ENCODE measurements at places on chromosomes 11 and 22. TPM values are rescaled to one million over a fixed set of nuclear protein-coding genes. Genes with fewer than 3 reads are reported as not detected.
A peak's percentile ranks its signal among the peaks of the same experiment; 100 is the strongest.

AQP11 gene
- total RNA-seq = 0.42 TPM

HOATZ gene
- total RNA-seq = not detected

MICAL2 gene
- total RNA-seq = 73.9 TPM

DENND5A gene
- total RNA-seq = 97.2 TPM

PHOX2A gene
- total RNA-seq = not detected

GRCh38 chr22:23067691-23068090, 2.6 kb upstream of the GNAZ start:
- no peaks in the 10 kb centered on the region for H3K36me3 ChIP-seq
- H3K4me3 ChIP-seq = no peak overlapping the region
- no peaks in the 10 kb centered on the region for H3K4me1 ChIP-seq
- H3K27me3 ChIP-seq = no peaks in the 10 kb centered on the region

- H3K27ac ChIP-seq = no peak overlapping the region
- H3K4me3 ChIP-seq = no peak overlapping the region
- peaks cover 18% of the 10 kb centered on the region for H3K4me1 ChIP-seq
- no peak for DNase-seq
- no peaks in the 10 kb centered on the region for H3K36me3 ChIP-seq
These were observed 2.3 kb upstream of the C1QTNF6 start for GRCh38 chr22:37190262-37190780.

DNA sequence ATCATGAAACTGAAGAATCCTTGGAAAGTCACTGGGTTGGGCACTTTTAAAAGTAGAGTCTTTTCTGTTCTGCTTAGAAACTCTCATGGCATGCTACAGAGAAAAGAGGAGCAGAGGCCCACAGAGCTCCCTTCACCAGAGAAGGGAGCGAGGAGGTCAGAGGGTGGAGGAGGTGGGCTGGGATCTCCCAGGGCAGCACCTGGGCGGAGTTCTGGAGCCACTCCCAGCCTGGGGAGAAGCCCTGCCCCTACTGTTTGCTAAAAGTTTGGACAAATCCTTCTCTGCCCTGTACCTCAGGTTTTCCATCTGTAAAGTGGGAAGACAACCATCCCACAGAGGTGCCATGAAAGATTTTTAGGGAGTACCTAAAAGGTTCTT, 299.1 kb downstream of the KIRREL3 start:
- no peak overlapping the region for H3K4me3 ChIP-seq
- H3K36me3 ChIP-seq = no peaks in the 10 kb centered on the region
- H3K4me1 ChIP-seq = no peaks in the 10 kb centered on the region

DNA sequence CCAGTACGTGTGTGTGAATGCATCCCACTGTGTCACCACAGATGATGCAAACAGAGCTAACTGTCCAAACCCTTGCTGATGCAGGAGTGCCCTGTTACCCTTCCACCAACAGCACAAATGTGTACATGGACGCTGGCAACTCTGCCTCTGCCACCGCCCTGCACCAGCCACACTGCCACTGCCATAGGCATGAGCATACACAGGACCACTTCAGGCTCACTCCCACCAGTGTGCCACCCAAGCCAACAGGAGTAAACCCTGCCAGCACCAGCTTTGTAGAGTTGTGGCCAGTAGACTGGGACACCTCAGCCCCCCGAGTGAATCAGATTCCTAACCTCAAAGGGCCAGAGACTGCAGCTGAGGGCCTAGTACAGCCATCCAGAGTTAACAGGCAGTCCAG, 34.0 kb downstream of the NOX4 start:
- no peaks in the 10 kb centered on the region for H3K36me3 ChIP-seq
- no peak overlapping the region for H3K4me3 ChIP-seq
- no peak for DNase-seq
- H3K27me3 ChIP-seq = no peaks in the 10 kb centered on the region
- no peak overlapping the region for H3K27ac ChIP-seq

DNA sequence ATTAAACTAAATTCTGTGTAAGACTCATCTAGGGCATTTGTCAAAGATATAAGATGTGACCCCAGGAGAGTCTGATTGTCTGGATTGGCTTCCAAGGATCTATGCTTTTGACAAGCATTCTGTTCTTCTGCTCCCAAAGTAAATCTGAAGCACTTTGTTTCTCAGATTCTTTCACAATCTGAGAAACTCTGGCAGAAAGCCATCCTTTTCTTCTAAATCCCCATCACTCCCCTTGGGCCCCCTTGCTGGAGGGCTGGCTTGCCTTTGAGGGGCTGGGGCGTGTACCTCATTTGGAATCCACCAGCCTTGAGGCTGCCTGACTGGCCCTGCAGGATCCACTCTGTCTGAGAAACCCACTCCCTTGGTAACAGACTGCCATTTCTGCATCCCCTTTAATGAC, 173.5 kb upstream of the CTSC start:
- H3K27ac ChIP-seq = no peak overlapping the region
- H3K4me1 ChIP-seq = no peaks in the 10 kb centered on the region
- H3K27me3 ChIP-seq = peaks cover 27% of the 10 kb centered on the region
- DNase-seq = no peak
- H3K4me3 ChIP-seq = no peak overlapping the region
- H3K36me3 ChIP-seq = no peaks in the 10 kb centered on the region

GRCh38 chr11:12434325-12434654, 56.9 kb downstream of the PARVA start:
- no peak overlapping the region for H3K4me3 ChIP-seq
- no peaks in the 10 kb centered on the region for H3K36me3 ChIP-seq
- H3K4me1 ChIP-seq = peaks cover 60% of the 10 kb centered on the region
- peak overlapping the region; percentile 79 for H3K27ac ChIP-seq
- no peak for DNase-seq

DNA sequence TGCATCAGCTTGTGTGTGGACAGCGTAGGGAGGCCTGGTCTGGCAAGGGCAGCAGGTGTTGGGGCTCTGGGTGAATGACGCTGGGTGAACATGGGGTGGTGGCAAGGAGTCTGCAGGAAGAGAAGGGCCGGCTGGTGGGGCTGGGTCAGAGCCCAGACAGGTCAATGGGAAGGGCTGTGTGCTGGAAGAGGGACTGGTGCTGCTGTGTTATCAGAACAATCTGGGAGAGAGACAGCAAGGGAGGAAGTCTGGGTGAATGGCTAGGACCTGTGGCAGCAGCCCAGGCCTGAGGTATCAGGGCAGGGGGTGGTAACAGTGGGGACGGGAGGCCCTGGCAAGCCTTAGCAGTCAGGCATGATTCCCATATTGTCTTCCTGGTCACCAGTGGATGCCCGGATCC, 206.7 kb downstream of the SNX19 start:
- no peak overlapping the region for H3K4me3 ChIP-seq
- no peak for DNase-seq
- no peak overlapping the region for H3K27ac ChIP-seq
- H3K36me3 ChIP-seq = no peaks in the 10 kb centered on the region
- H3K4me1 ChIP-seq = no peaks in the 10 kb centered on the region

DNA sequence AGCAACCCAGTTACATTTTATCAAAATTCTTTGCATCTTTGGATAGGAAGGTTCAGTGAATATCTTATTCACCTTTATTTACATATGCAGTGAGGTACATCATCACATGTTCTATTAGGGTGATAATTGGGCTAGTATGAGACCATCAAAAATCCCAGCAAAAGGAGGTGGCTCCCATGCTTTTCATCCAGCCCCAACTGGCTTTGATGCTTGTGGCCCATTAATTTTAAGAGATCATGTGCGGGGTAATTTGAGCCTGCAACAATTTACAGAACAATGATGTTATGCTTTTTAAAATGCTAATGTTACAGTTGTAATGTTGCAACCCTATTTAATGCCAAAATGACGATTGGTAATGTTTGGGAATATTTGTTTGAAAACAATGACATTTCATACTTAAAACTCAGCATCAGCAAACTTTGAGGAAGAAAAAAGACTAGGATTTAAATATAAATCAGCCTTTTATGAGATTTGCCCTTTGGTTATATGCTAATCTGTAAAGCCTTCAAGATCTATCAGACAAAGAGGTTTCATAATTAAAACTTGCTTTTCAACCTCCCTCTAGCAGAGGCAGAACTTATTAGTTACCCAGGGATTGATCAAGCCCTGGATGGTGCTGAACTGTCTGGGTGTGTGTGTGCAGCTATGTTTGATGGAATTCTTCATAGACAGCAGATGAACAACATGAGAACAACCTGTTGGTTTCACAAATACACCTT, 183.5 kb upstream of the SORL1-AS1 start:
- H3K36me3 ChIP-seq = no peaks in the 10 kb centered on the region
- H3K27me3 ChIP-seq = no peaks in the 10 kb centered on the region
- no peak for DNase-seq
- H3K4me1 ChIP-seq = no peaks in the 10 kb centered on the region
- H3K4me3 ChIP-seq = no peak overlapping the region

DNA sequence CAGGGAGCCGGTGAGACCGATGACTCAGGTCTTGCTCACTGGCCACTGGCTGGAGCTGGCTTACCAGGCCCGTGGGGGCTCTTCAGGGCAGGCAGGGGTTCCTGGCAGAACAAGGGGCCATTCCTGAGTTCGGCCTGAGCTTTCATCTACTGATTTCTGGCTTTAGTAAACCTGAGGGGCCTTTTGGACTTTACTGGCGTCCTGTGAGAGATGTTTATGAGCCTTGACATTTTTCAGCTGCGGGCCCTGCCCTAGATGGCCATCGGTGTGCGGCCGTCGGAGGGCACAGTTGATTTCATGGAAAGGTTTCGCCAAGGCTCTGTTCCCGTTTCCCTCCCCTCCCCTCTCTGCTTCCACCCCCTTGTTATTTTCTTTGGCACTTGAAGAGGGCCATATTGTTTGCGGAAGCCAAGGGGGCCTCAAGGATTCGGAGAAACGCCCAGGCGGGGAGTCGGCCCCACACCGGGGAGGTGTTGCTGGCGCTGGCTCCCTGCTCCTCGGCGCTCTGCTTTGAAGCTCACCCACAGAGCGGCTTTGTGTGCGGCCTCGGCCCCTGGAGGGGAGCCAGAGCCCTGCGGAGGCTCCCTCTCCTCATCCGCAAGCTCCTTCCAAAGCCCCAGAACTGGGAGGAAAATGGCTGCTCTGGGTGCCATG, 17.7 kb downstream of the ELF5 start:
- H3K36me3 ChIP-seq = no peaks in the 10 kb centered on the region
- DNase-seq = no peak
- H3K4me1 ChIP-seq = no peaks in the 10 kb centered on the region
- no peak overlapping the region for H3K27ac ChIP-seq
- H3K4me3 ChIP-seq = no peak overlapping the region
- H3K27me3 ChIP-seq = no peaks in the 10 kb centered on the region

- DNase-seq = no peak
- H3K36me3 ChIP-seq = no peaks in the 10 kb centered on the region
- H3K27ac ChIP-seq = no peak overlapping the region
These were observed 89.2 kb downstream of the FDX1 start for GRCh38 chr11:110518809-110519514.

GRCh38 chr22:33393432-33393831, 335.3 kb upstream of the SYN3 start:
- no peaks in the 10 kb centered on the region for H3K36me3 ChIP-seq
- H3K27ac ChIP-seq = no peak overlapping the region
- no peak for DNase-seq
- H3K4me1 ChIP-seq = peaks cover 2% of the 10 kb centered on the region

- no peak overlapping the region for H3K4me3 ChIP-seq
- H3K36me3 ChIP-seq = no peaks in the 10 kb centered on the region
- peaks cover 7% of the 10 kb centered on the region for H3K4me1 ChIP-seq
- H3K27ac ChIP-seq = no peak overlapping the region
These were observed 97.7 kb downstream of the NXPE2 start for GRCh38 chr11:114775875-114776621.

- H3K4me3 ChIP-seq = no peak overlapping the region
- no peak overlapping the region for H3K27ac ChIP-seq
- no peak for DNase-seq
- H3K4me1 ChIP-seq = peaks cover 40% of the 10 kb centered on the region
- H3K27me3 ChIP-seq = no peaks in the 10 kb centered on the region
These were observed 110.9 kb downstream of the MAML2 start for GRCh38 chr11:96232132-96232531.
